NCI-H446 treated with DMSO at 0.1 percent for 48 hours (cell line): ENCODE measurements at places on chromosomes 3 and 15.
A peak's percentile ranks its signal among the peaks of the same experiment; 100 is the strongest.

DNA sequence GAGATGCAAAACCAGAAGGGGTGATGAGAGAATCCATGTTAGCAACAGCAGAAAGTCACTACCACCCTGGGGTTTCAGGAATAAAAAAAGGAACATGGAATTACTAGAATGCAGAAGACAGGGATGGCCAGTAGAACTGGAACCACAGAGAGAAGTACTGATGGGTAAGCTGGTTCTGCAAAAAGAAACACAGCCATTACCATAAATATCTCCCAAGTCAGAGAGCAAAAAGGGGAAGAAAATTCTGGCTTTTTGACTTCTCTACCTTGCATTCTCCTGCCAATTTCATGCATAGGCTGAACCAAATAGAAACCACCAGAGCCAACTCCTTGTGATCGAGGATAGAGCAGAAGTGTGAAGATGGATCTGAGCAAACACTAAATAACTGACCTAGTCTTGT lies 550.4 kb upstream of the NAALADL2 start:
- DNase-seq, result no peak

DNA sequence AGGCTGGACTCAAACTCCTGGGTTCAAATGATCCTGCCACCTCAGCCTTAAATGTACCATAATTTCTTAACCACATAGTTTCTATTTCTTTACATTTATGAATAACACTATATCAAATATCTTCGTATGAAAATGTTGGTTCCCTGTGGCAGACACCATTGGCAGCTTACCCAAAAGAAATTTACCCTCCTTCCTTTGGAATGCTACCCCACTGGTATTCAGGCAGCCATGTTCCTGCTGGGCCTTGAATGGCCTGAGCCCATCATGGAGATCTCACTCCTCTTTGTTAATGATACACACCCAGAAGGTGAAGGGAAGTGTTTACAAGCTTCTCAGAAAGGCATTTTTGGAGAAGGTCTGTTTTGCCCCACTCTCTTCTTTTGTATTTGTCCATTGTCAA lies 94.3 kb upstream of the RNF7 start:
- no peak for DNase-seq

GRCh38 chr3:147915057-147915456 lies 505.9 kb downstream of the ZIC1 start:
- DNase-seq, result no peak

DNA sequence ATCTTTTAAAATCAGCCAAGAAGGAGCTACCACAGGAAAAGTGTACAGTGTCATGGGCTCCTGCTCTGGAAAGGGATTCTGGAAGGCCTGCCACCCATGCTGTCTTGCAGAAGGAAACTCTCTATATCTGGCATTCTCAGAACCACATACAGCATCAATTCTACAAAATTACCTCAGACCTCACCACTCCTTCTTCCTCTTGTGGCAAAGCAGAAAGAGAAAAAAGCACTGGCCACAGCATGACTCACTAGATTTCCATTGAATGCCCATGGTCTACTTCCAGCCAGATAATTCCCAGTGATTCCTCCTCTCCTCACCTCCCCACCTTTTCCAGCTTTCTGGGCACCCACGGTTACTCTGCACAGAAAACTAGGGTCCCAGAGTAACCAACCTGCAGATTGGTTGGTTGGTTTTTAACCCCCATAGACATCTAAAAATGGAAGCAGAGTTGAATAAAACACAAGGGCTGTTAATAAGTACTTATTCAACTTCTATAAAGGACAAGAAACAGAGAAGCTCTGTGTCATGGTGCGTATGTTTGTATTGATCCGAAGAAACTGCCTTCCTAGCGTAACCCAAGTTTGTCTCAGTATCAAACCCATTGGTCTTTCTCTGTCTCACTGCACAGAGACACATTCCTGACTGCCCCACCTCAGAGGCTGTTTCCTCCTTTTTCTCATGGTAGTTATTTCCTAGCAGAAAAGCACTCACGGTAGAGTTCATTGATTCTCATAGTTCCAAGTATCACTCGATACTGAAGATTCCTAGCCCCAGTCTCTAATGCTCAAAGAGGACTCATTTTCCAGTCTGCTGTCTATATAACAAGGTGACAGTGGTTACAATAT lies 67.7 kb downstream of the LDHAL6B start:
- DNase-seq, result no peak

- no peak for DNase-seq
These were observed 384.4 kb upstream of the ARPP21 start for GRCh38 chr3:35254917-35255316.

DNA sequence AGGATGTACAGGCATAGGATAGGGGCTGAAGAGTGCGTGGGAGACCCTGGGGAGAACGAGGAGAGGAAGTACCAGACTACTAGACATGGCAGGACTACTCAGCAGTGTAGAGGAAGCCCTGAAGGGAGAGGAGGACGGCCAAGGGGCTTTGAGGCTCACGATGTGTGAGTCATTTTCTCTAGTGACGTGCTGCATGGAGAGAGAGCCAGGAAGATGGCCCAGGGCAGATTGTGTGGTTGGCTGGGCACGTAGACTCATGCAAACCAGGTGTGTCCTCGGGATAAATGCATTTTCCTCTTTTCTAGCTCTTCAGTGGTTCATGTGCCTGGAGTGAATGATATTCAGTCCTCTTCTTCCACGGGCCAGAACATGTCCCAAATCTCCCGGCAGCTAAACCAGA lies 115.0 kb upstream of the ABHD17C start:
- DNase-seq, result no peak

DNA sequence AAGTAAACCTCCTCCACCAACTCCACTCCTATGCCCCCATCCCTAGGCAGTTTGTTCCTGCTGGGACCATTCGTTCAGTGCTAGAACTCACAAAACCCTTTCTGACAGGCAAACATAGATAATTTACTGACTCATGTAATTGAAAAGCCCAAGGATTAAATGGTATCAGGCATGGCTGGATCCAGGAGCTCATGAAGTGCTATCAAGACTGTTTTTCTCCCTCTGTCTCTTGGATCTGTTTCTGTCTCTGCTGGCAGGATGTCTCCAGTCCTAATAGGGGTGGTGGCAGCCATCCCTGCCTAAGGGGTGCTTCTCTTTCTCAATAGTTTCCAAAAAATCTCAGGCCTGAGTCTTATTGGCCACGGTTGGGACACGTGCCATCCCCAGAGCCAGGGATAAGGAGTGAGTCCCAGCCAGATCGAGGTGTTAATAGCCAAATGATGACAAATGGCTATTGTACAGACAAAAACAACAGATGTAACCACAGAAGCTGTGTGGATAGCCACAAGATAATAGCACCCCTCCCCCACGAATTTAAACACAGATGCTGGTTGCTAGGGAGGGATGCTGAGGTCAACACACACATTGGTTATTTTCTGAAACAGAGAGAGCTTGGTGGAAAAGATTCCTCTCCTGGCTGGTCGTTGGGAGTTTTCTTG lies 168.6 kb downstream of the SHQ1 start:
- peak; percentile 93 for DNase-seq

GRCh38 chr3:189053322-189053721 lies 118.4 kb upstream of the TPRG1 start:
- DNase-seq, result no peak

- DNase-seq, result no peak
These were observed 235.1 kb downstream of the MYRIP start for GRCh38 chr3:40044487-40044886.

DNA sequence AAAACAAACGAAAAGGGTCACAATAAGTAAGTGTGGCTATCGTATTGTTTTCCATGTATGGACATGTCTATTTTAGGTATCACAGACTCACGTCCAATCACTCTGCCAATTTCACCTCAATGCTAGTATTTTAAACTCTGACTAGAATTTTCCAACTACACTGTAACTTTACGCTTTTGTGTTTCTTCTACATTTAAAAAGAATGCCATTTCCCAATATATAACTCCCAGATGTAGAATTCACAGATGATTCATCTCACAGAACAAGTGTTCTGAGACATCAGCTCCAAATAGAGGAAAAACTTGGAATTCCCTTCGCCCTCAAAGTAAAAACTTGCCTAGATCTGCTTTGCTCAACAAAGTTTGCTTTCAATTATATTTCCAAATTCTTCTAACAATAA lies 14.2 kb downstream of the LRIG1 start:
- DNase-seq, result no peak

GRCh38 chr3:70905491-70905890 lies 593.1 kb upstream of the MDFIC2 start:
- no peak for DNase-seq

- no peak for DNase-seq
These were observed 57.5 kb downstream of the USF3 start for GRCh38 chr3:113638910-113639309.

DNA sequence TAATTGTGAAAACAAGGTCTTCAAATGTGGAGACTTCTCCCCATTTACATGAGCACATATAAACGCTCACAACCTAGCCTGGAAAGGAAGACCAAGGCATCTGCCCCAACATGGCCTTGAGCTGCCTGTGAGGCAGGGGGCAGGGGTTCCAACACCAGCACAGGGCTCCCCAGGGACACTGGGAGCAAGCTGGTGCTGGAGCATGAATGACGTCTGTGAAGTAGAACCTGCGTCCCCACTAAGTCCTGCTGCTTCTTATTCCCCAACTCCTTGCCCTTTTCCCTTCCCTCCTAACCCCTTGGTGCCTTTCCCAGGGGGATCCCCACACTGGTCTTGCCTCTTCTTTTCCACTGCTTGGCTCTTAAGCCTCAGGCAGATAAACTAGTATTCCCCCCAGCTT lies 93.1 kb downstream of the RBPMS2 start:
- no peak for DNase-seq

DNA sequence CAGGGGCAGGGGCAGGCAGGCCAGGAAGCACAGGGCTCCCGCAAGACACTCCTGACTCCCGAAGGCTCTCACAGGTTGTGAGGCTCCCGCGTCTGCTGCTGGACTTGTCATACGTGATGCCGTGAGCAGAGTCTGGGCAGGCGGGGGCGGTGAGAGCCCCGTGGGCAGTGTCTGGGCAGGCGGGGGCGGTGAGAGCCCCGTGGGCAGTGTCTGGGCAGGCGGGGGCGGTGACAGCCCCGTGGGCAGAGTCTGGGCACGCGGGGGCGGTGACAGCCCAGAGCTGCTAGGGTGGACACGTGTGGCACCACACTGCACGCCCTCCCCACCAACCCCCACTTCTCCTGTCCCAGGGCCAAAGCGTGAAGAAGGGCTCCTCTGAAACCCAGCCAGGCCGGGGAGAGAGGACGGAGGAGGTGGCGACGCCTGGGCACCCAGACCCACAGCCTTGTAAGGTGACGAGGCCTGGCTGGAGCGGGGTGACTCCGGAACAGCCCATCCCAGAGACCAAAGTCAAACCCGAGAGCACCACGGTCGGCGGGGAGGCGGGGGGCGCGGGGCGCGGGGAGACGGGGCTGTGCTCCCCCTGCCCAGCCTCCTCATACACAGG lies 35.0 kb downstream of the TNK2 start:
- DNase-seq, result no peak

DNA sequence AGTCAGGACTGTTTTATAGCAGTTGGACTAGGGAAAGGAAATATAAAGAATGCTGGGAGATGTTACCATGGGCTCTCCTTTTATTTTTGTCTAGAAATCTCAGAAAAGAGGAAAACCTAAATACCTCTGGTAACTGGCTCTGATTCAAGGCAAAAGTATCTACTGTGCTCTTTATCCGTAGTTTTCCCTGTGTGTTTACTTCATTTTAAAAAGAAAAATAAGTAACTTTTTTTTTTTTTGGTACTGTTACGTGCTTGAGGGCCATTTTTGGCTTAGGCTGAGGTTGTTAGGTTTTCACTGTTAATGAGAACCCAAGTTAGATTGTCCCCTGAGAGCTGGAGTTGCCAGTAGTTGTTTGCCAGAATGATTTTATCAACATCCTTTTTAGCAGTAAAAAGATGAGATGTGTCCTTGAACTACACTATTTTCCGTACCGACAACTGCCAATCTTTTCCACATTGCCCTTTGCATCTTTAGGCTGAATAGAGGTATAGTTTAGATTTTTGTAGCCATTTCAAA lies 35.8 kb downstream of the IQGAP1 start:
- DNase-seq, result no peak

- DNase-seq, result no peak
These were observed 67.9 kb upstream of the TNIK start for GRCh38 chr3:171528102-171528501.

GRCh38 chr3:166285001-166285400 lies 447.8 kb upstream of the BCHE start:
- DNase-seq, result no peak

DNA sequence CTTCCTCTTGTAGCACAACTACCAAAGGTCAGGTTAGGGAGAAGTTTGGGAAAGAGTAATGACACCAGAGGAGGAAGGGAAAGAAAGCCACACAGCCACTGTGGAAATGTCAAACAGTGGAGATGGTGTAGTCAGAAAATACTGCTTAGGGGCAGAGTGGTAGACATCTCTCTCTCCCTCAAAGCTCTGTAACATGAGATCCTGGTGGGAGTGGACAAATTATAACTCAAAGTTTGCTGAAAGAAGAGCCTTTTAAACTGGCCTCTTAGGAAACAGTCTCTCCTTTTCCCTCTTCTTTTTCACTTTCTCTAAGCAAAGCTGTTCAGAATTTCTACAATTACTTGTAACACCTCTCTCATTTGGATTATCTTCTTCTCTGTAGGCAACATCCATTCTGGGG lies 55.8 kb downstream of the LRRN1 start:
- DNase-seq, result no peak

DNA sequence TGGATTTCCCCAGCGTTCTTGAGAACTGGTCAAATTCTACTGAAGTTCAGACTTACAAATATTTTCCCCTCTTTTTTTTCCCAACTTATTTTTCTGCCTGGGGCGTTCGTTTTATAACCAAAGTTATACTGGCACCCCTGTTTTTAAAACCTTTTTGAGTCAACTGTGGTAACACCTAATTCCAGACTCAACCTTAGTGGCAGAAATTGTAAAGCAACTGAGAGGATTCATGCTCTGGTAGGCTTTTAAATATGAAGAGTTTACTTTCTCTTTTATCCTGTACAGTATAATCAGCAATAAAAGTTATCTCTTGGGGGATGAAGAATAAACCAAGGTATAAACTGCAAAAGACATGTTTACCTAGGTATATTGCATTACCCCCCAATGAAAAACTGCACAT lies 2.3 kb downstream of the IL5RA start:
- no peak for DNase-seq

- DNase-seq, result no peak
These were observed 35.4 kb downstream of the ARHGAP31 start for GRCh38 chr3:119329551-119329950.

GRCh38 chr3:140092848-140093536 lies 158.0 kb downstream of the CLSTN2 start:
- peak; percentile 76 for DNase-seq

GRCh38 chr15:36884936-36885635 lies 215.3 kb downstream of the MEIS2 start:
- DNase-seq, result no peak

GRCh38 chr3:53704363-53704725 lies 141.9 kb downstream of the CHDH start:
- DNase-seq, result no peak

GRCh38 chr15:90560229-90560776 lies 30.6 kb downstream of the CRTC3 start:
- no peak for DNase-seq

- no peak for DNase-seq
These were observed 50.0 kb upstream of the SECISBP2L start for GRCh38 chr15:49096090-49096750.

- no peak for DNase-seq
These were observed 9.8 kb downstream of the SMAD6 start for GRCh38 chr15:66711862-66712261.
